ENCODE measurements at places on chromosomes 4 and X.

DNA sequence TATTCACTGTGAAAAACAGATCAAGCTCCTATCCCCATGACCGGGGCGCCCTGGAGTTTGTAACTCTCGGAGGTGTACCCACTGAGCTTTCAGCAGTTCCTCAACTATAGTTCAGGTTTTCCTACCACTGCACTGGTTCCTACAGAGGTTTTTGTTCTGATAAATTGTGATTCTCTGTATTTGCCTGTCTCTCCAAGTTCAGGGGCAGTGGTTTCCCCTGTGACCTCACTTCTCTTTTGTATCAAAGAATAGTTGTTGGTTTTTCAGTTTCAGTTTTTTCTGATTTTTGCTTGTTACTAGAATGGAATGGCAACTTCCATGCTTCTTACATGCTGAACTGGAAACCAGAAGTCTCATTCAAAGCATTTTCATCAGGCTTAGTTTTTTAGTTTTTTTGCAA is 56.8 kb upstream of the PLS3 start:
- DNase-seq, result no peak

DNA sequence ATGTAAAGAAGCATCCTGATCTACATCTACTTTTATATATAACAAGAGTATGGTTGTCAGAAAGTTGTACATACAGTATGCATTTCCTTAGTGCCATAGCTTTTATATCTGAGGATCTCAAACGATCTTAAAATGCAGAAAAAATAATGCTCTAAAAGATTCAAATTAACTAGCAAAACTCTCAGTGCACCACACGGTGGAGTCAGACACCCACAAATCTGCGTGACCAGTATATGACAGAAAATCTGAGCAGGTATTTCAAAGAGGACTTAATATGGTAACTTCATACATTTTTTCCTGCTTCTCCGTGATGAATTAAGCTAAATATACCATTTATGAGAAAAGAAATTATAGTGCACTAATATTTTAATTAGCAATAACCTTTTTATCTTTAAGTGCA is 803.0 kb downstream of the DMD start:
- no peak for DNase-seq

DNA sequence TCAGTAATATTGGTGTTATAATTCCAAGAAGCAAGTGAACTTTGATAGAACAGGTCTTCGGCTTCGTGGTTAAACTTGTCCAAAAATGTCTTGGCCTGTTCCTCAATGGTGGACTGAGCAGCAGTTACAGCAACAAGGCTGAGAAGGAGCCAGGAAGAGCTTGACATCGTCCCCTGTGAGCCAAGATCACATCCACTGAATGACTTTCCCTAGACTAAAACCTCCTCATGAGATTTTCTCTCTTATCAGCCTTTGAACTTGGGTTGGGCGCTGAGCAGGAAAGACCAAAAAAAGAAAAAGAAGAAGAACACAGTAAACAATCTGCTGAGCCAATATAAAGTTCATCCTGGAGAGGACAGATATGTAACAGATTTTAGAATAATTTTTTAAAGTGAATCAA is at the start of gene ACE2:
TSS of gene ACE2 (minus strand) at position 216 of the 400 bp plus-strand sequence. CDS start at position 167, 49 bp downstream.
- DNase-seq, result no peak

DNA sequence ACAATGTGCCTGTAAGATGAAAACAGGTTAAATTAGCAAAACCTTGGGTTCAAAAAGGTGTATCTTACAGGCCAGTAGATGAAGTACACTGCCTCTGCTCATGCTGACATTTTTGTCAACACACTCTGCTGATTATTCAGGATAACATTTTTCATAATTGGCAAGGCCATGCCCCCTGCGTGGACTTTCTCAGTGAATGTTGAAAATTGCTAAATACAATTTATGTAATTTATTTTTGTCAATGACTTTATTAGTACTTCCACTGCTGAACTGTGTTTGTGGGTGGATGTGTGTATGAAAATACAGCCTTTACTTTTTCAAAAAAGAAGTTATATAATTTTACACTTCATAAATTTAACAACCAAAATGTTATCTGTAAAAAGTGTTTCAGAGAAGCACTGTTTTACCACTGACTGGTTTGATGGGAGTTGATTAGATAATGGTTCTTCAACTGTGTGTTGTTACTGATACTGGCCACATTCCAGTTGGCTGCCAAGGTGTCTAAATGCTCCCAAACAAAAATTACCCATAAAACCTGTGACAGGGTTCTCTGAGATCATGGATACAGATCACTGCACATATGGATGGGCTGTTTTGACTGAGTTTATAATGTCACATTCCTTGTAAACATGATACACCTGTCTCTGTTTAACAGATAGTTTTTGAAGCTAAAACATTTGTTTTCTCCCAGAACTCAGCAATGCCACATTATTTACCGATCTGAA is 151.9 kb upstream of the SLC7A11 start:
- no peak for DNase-seq

GRCh38 chr4:11495818-11496217 is 67.1 kb upstream of the HS3ST1 start:
- no peak for DNase-seq

- no peak for DNase-seq
Measured at GRCh38 chr4:8910822-8911315, 39.2 kb upstream of the HMX1 start.

DNA sequence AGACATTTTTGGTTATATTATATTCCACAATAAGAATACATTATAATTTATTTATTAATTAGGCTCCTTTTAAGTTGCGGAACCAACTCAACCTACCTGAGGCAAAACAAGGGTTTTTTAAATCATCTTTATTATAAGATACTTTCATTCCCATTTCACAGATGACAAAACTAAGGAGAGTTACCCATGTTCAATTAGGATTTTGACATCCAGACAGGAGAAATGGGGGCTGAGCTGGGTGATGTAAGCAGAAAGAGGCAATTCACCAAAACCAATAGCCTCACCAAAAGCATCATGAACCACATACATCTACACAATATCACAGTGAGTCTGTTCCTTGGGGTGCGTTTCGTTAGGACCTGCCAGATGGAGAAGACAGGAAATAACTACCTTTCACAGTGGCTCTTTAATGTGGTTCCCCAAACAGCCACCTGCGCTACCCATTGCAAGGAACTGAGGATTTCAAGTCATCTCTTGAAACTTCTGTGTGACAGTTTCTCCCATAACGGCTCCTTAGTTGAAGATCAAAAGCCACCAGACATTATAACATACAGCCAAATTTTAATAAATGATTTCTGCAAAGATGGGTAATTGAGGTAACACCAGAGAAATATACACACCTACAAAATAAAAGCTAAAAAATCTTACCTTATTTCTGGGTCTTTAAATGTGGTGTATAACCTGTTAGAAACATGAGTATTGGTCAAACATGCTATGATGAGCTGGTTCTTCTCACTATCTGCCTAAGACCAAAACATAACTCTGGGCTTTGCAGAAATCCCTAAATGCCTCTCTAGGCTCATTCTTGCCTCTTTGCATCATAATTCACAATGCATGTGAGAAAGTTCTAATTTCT is 190.6 kb upstream of the LEF1 start:
- DNase-seq, result no peak

- no peak for DNase-seq
Measured at GRCh38 chrX:10197279-10198210, 40.8 kb downstream of the CLCN4 start.

DNA sequence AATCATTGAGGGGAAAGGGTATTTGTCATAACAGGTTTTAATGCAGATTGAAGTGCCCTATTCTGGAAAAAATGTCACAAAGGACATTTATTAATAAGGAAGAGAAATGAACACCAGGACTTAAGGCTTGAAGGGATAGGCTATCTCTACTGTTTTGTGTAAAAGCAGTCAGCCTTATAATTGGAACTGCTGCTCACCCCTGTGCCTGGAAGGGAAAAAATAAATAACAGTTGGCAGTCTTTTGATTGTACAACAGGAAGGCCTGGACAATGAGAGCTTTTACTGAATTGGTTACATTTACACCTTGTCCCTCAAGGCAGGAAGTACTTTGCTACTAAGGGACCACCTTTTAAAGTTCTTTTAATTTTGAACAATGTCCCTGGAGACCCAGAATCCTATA is 17.8 kb upstream of the MAGED4 start:
- DNase-seq, result no peak

- DNase-seq, result no peak
Measured at GRCh38 chrX:153828308-153828707, 2.0 kb downstream of the PDZD4 start.

Data from stimulated activated CD8-positive, alpha-beta memory T cell treated with anti-CD3 and anti-CD28 coated beads, Interleukin-12 subunit alpha, Interleukin-12 subunit beta, amount 100 ng/mL, for 4 hours (primary cell).